ENCODE measurements at places on chromosomes 3 and 15.

- DNase-seq = no peak
Observed at GRCh38 chr15:25208735-25209134, 230.1 kb downstream of the UBE3A start.

- no peak for DNase-seq
Observed at GRCh38 chr3:93989241-93989640, 9.3 kb downstream of the ARL13B start.

DNA sequence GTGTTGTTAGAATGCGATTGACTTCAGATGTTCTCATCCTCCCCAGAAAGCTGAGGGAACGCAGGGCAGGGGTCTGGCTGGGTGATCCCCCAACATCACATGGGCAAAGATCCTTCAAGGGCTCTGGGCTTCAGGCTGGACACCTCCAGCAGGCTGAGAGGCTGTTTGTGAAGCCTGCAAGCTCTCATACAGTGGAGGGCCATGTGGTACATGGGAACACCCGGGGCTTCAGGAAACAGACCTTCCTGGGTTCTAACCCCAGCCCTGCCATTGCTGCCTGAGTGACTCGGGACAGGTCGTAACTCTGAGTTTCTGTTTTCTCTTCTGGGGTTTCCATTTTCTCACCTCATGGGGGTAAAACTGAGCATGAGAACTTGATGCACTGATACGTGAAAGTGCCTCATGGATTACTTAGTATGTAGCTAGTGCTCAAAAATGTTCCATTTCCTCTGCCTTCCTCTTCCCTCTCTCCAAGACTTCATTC, 81.2 kb downstream of the TLE3 start:
- DNase-seq = no peak

DNA sequence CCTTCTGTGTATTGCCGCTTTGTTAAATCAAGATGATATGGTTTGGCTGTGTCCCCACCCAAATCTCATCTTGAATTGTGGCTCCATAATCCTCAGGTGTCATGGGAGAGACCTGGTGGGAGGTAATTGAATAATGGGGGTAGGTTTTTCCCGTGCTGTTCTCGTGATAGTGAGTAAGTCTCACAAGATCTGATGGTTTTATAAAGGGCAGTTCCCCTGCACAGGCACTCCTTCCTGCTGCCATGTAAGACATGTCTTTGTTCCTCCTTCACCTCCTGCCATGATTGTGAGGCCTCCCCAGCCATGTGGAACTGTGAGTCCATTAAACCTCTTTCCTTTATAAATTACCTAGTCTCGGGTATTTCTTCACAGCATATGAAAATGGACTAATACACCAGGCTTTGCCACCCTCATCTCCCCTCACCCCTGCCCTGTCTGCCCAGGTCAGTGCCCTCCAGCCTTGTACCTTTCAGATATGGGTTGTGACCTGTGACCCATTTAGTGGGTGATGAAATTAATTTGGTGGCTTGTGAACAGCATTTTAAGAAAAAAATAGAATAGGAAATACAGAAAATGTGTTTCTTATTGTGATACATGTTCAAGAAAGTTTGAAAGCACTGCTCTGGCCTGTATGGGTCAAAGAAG, 56.1 kb upstream of the MCF2L2 start:
- DNase-seq = no peak

- no peak for DNase-seq
Observed at GRCh38 chr15:63231706-63232105, 42.3 kb downstream of the RAB8B start.

- DNase-seq = no peak
Observed at GRCh38 chr15:54277834-54278233, 299.6 kb downstream of the UNC13C start.

GRCh38 chr3:37601832-37602231, 259.8 kb upstream of the CTDSPL start:
- DNase-seq = no peak

GRCh38 chr3:4981294-4981664, 2.0 kb downstream of the BHLHE40 start:
- no peak for DNase-seq

- no peak for DNase-seq
Observed at GRCh38 chr15:66848116-66848515, 146.1 kb downstream of the SMAD6 start.

DNA sequence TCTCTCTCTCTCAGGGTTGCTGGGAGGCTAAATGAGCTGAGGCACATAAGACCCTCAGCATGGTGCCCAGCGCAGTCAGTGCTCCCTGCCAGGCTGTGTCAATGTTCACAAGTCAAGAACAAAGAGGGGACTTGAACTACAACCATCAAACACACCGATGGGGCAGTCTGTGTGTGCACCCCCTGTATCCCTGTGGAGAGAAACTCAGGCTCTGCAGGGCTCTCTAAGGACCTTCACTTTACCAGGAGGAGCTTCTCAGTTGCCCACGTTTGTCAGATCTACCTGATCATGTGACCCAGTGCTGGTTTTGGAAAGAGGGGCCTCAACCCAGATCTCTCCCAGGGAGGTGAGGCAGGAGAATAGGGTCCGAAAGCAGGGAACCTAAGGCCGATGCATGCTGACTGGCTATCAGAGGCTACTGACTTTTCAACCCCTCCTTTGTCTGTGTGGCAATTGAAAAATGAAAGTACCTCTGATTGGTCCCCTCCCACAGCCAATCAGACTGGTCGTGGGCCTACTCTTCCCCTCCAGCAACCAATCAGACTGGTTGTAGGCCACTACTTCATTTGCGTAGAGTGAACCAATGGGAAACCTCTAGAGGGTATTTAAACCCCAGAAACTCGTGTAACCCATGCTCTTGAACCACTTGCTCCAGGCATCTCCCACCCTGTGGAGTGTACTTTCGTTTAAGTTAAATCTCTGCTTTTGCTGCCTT, 34.0 kb downstream of the RHCG start:
- DNase-seq = peak; percentile 71

DNA sequence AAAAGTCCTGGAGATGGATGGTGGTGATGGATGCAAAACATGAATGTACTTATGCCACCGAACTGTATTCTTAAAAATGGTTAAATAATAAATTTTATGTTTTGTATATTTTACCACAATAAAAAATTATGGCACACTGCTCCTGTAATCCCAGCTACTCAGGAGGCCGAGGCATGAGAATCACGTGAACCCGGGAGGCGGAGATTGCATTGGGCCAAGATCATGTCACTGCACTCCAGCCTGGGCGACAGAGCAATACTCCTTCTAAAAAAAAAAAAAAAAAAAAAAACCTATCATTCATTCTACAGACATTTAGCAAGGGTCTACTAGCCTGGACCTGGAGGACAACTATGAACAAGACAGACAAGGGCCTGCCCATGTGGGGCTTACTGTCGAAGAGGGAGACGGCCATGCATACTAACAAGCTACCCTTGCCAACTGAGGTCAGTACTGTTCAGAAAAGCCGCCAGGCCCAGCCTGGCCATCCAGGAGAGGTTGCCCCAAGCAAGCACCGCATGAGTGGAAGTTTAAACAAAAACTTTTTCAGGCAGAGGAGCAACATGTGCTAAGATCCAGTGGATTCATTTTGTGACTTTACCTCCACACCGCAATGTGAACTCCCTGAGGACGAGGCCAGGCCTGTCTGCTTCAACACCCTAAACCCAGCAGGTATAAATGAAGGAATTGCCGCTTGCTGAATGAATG, 2.8 kb upstream of the NEK4 start:
- DNase-seq = no peak

DNA sequence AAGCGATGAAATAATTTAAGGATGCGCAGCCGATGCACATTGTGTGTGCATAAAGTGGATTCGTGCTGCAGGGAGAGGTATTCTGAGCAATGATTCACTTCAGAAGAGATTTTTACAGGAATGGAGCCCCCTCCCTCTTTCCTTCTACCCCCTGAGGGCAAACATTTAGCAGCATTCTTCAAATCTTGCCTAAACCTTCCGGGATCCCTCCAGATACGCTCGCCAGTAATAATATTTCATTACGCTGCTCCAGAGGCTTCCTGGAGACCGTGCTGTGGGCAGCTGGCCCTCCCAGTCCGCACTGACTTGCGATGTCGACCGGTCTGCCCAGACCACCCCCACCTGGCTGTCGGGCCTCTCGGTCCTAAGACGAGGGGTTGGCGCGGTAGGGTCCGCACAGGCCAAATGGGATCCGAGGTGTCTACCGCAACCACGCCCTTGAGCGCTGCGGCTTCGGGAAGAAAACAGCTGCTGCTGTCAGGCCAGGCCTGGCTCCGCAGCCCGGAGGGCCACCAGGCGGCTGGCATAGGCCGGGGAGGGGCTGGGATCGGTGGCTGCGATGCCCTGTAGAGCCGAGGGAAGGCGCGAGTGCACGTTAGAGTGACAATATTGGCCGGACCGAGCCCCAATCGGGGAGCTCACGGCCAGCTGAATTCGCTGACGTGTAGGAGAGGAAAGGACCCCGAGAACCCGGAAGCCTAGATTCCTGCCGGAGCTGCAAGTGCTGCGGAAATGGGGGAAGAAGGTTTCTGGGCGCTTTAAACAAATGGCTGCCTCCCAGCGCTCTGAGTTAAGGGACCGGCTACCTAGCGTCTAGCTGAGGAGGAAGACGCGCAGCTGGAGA, 14.3 kb downstream of the ZIC4 start:
- DNase-seq = peak; percentile 93

- no peak for DNase-seq
Observed at GRCh38 chr3:118055381-118055780, 979.3 kb downstream of the IGSF11 start.

GRCh38 chr15:79051029-79051428, 39.6 kb downstream of the RASGRF1 start:
- peak; percentile 8 for DNase-seq

GRCh38 chr15:56228854-56229253, 14.8 kb downstream of the RFX7 start:
- DNase-seq = no peak

GRCh38 chr3:132573797-132574211, 23.3 kb upstream of the ACKR4 start:
- DNase-seq = peak; percentile 15

- no peak for DNase-seq
Observed at GRCh38 chr15:98899272-98900021, 108.1 kb downstream of the PGPEP1L start.

DNA sequence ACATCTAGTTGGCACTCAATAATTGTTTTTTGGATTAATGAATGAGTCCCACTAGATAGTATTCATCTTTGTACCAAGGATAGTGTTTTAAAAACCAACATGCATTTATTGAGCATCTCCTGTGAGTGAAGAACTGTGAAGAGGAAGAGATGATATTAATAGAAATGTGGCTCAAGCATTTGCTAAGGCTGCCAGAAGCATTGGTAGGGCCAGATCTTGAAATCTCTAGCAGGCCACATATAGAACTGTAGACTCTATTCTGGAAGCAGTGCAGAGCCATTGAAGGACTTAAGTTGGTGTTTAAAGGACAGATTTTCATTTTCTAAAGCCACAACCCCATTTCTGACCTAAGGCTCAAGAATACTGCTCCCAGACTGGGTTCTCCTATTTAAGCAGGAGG, 99.0 kb downstream of the NEK11 start:
- DNase-seq = no peak

GRCh38 chr3:44525060-44525459, 29.9 kb upstream of the ZKSCAN7 start:
- DNase-seq = peak; percentile 7

DNA sequence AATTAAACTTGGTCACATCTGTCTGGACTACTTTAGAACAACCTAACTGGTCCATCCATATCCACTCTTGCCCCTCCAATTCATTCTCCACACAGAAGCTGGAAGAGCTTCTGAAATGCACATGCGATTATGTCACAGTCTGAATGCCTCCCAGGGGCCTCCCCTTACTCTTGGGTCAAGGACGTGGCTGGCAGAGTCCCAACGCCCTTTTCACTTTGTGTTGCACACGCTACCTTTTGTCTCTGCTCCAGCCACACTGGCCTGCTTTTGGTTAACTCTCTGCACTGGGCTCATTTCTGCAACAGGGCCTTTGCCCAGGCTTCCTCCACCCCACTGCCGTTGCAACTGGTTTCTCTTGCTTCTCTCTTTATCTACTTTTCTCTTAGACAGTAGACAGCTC, 245.2 kb downstream of the IL20RB start:
- no peak for DNase-seq

- DNase-seq = no peak
Observed at GRCh38 chr3:134802428-134803050, 7.5 kb downstream of the EPHB1 start.

- peak; percentile 5 for DNase-seq
Observed at GRCh38 chr15:59828861-59829260, 139.7 kb upstream of the BNIP2 start.

DNA sequence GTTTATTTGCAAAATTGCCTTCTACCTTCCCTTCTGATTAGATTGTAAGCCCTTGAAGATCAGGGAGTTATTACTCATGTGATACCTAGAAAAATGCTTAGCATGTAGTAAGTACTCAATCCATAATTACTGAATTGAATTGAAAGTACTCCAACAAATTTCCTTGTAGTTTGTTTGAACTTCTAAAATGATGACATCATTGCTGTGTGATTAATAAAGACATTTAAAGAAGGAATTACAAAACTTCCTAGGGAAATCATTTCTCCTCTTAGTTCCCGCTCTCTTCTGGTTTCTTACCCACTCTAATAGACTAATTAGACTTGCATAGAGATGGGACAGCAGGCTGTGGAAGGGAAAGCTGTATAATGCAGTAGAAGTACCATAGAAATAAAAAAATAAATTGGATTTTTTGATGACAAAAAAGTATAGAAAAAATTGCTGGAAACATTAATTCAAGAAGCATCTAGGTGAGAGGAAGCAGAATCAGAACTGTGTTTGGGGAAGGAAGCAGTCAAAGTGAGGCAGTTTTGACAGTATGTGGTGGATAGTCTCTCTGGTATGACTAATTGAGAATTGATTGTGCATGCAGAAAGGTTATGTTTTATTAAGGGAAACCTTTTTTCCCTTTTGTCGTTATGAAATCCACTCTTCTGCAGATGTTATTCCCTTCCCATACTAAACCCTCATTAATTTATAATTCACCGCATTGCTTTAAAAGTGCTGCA, 93.0 kb downstream of the ALCAM start:
- no peak for DNase-seq

DNA sequence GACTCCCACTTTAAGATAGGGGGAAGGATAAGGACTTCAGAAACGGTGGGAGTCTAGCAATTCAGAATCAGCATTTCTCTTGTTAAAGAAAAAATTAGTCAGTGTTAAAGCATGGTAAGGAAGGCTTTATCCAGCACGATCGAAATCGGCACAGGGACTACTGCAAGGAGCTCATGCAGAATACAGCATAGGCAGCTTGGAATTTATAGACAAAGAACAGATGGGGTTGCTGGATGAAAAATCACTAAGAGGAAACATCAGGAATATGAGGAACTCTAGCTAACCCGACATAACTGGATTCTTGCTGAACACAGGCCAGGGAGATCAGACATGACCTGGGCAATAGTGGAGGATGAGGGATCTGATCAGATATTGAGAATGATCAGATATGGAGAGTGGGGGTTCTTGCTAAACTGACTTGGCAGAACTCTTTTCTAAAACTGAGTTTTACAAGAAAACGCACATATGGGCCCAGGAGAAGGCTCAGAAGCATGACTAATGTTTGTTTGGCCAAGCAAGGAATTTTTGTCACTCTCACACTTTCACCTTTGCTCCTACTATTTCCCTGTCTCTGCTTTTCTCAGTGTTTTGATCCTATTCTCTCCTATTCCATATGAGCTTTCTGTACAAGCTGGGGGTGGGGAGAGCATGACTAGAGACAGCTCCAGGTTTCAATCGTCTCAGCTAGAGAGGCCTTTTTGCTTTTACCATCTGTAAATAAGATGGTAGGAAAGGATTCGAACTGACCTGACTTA, 3.9 kb upstream of the PLCH1 start:
- DNase-seq = no peak

Measured in RPMI7951 (cell line).